Activated naive CD4-positive, alpha-beta T cell (primary cell): ENCODE measurements at places on chromosomes 4 and X.

GRCh38 chr4:158786955-158787354, 18.1 kb downstream of the FNIP2 start:
- DNase-seq: no peak

- no peak for DNase-seq
Observed at GRCh38 chr4:128456171-128456570, 168.6 kb upstream of the PGRMC2 start.

GRCh38 chr4:93771640-93772411, 56.7 kb upstream of the ATOH1 start:
- DNase-seq: no peak

DNA sequence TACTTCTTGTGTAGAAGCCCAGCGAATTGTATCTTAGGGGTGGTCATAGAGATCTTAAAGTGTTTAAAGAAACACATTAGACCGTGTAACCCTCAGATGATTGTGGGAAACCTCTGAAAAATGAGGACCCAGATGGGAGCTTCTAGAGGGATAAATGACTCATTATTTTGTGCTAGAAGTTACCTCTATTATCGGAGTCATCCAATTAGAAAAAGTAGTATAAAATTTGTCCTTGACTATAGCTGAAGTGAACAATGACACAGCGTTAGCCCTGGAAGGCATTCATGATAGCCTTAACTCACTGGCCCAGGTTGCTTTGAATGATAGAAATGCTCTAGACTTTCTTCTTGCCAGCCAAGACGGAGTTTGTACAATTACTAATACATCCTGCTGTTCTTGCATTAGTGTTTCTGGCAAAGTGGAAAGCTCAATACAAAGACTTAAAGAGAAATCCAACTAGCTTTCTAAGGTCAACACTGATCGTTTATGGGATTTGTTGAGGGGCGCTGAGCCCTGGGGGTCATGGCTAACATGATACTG, 178.9 kb upstream of the VEGFC start:
- DNase-seq: no peak

DNA sequence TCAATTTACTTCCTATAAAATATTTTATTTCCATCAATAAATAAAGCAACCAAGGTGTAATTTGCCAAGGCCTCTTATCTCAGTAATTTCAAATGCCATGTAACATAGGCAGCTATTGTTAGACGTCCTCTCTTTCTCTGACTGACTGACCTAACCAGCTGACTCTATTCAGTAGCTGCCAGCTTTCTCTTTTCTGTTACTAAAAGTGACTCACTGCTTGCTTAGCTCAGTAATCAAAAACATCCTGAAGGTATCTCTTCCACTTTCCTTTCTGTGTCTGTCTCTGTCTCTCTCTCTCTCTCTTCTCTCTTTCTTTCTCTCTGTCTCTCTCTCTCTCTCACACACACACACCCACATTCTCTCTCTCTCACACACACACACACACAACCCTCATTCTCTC, 134.2 kb downstream of the SPOCK3 start:
- no peak for DNase-seq

GRCh38 chr4:185229021-185229818, 19.8 kb downstream of the SNX25 start:
- no peak for DNase-seq

- no peak for DNase-seq
Observed at GRCh38 chrX:75155447-75155826, 646 bp downstream of the ABCB7 start.

GRCh38 chr4:168705121-168705520, 208.3 kb downstream of the PALLD start:
- no peak for DNase-seq

- DNase-seq: no peak
Observed at GRCh38 chrX:23557070-23557469, 110.2 kb upstream of the PRDX4 start.

DNA sequence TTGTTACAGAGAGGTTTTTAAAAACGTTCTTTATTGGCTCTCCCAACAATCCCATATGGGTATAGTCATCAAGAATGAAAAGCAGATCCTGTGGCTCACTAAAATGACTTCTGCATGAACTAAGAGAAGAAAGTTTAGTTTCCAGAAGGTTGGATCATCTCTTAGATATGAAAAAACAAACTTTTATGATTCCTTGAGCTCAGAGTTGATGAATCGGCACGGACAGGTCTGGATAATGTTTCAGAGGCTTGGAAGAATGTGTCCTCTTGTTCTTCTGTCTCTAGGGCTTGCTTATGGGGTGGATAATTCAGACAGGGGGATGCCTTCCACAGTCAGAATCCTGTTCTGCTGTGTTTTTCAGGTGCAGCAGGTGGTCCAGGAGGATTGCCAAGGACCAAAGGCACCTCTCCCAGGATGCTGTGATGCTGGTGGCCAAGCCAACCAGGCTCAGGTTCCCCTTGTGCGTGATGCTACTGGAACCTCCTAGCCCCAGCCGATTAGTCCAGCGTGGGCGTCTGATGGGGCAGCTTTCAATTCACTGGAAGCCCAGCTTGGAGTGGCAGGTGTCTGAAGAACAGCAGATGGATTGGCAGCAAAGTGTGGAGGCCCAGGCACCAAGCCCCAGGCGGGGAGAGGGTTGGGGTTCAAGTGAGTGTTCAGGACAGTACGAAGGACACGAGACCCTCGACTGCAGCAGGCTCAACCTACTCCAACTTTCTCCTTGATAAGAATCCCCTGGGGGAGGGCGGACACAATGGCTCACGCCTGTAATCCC, 30.3 kb downstream of the CCKAR start:
- DNase-seq: no peak

DNA sequence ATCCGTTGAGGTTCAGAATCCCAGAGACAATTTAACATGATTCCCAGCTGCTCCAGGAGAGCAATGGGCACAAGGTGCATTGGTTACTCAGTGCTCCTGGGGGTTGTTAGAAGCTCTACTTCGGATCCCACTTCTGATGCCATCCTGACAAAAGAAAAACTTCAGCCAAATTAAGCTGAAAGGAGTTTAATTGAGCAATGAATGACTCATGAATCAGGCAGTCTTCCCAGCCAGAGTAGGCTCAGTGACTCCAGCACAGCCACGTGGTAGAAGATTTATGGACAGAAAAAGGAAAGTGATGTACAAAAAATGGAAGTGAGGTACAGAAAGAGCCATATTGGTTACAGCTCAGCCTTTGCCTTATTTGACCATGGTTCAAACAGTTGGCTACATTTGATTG, 95.7 kb downstream of the PWWP3B start:
- no peak for DNase-seq

DNA sequence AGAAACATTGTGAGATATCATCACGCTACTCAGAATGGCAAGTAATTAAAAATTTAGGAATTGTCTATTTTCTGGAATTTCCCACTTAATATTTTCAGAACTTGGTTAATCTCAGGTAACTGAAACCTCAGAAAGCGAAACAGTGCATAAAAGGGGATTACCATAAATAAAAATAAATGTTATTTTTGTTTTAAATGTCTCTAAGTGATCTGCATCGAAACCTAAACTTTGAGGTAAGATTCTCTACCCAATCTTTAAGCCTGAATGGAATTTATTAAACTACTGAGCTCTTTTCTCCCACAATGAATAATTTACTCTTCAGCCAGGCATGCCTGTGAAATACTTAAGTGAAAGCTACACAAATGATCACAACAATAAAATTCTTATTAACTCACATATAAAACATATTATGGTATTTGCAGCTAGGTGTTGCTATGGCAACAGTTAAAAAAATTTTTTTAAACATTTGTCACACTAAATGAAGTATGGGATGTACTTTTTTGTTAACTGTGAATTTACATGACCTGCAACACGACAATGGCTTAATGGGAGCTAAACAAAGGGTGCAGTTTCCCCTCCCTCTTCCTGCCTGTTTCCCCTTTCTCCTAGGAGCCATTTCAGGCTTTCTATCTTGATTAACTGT, 220.2 kb upstream of the PRPS2 start:
- DNase-seq: no peak
